ENCODE measurements at places on chromosomes 7 and 10.
A peak's percentile ranks its signal among the peaks of the same experiment; 100 is the strongest.

- DNase-seq = no peak
Observed at GRCh38 chr10:28637346-28637745, 40.0 kb upstream of the BAMBI start.

DNA sequence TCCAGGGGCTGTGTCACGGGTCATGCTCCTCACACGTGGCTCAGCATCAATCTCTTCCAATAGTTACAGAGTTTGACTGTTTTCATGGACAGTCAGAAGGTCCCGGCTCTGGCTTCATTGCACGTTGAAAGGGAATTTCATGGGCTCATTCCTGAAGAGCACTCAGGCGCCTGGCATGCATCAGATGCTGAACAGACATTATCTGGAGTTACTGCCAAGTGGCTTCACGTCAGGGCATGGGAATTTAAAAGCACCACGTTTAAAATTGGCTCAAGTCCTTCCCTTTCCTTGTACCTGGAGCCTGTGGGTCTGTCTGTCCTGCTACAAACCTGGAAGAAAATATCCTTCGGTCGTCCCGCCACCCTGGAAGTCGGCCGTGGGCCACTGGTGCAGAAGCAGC, 50.4 kb downstream of the CFAP46 start:
- no peak for DNase-seq

GRCh38 chr10:83765731-83766130, 373.6 kb upstream of the GHITM start:
- DNase-seq = no peak

GRCh38 chr10:6407034-6407721, 172.9 kb downstream of the PRKCQ start:
- no peak for DNase-seq

DNA sequence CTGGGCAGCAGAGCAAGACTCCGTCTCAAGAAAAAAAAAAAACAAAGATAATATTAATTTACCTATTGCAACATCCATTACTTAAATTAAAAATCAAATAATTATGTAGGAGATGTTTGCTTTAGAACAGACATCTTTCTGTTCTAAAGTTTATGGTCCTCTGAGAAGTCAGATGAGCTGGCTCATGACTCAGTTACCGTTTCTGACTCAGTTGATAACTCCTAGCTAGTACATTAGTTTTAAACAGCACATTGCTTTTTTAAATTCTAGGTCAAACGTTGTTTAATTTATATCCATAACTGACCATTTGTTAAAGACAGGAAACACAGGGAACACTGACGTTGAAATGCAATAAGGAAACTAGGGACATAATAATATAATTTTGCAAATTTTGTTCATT, 162.7 kb downstream of the ETV1 start:
- DNase-seq = no peak

GRCh38 chr10:133032231-133032630, 55.5 kb upstream of the ADGRA1 start:
- DNase-seq = no peak

- no peak for DNase-seq
Observed at GRCh38 chr7:18566829-18567228, 71.3 kb downstream of the HDAC9 start.

DNA sequence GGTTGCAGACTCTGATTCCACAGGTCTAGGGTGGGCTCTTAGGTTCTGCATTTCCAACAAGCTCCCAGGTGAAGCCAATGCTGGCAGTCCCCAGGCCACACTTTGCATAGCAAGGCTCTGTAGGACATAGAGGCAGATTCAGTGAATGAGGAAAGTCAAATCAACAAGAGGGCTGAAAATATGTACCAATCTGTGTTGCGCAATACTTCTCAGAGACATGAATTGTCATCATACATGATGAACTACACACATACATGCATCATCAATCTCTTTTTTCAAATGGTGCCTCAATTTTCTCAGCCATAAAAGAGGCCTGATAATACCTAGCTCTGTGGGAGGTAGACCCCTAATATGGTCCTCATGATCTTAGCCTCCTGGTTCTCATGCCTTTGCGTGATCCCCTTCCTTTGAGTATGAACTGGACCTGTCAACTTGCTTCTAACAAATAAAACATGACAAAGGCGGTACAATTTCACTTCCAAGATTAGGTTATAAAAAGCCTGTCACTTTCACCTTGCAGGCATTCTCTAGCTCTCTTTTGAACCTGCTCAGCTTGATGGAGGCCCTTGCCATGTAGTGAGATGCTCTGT, 49.0 kb downstream of the PIK3CG start:
- DNase-seq = no peak

GRCh38 chr7:81846398-81846797, 76.6 kb upstream of the HGF start:
- DNase-seq = no peak

GRCh38 chr7:158377800-158378623, 209.6 kb downstream of the PTPRN2 start:
- no peak for DNase-seq

DNA sequence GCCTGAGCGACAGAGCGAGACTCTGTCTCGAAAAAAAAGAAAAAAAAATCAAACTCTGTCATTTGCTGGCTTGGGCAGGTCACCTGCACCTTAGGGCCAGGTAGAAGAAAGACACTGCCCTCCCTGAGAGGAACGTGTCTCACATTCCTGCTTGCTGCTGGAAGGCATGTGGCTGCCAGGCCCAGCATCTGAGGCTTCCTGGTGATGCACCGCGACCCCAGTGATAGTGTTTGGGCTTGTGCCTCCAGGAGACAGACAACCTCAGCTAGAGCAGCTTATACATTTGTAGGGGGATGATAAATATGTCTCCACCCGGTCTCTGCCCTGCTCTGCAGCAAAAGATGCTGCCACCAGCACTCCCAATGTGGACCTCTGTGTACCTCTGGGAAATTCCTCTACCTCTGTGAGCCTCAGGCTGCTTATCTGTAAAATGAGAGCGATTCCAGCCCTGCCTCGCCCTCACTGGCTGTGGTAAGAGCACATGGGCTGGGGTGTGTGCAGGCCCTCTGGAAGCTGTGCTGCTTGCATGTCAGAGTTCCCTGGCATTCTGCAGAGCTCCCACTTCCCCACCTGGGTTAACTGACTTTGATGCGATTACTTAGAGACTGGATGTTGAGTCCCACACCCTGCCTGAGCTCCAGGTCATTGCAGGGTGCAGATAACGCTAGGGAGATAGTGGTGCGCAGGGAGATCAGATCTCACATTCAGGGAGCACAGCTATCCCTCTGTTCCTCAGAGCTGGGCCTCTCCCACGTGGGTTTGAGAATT, 19.9 kb downstream of the SLC29A3 start:
- peak; percentile 48 for DNase-seq

GRCh38 chr10:58467931-58468635, 44.6 kb upstream of the BICC1 start:
- no peak for DNase-seq

DNA sequence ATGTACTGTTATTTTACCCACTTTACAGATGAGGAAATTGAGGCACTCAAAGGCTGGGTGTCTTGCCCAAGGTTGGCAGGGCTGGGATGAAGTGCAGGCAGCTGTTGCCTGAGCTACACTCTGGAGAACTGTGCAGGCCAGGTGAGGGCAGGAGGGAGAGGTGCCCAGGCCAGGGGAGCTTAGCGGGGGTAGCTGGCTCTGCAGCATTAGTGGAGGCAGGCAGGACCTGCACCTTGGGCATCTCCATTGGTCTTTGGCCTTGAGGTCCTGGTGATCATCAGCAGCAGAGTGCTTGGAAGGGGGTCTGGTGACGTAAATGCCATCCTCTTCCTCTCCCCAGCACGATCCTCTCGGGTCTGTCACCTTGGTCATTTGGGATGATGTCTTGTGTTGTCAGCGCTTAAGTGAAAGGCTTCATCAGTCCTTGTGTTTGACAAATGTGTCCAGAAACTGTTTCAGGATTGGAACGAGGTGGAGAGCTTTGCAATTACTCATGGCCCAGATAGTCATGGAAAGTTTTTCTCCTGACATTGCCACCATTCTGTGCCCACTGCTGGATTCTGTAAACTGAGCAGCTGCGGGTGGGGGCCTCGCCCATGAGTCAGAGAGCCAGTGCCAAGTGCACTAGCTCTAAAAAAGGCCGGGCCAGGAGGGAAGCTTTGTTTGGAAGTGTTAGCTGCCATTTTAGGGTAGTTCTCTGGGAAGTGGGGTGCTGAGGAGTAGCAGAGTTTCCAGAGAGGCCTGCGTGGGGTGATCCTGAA, 47.6 kb downstream of the TSPAN15 start:
- no peak for DNase-seq

DNA sequence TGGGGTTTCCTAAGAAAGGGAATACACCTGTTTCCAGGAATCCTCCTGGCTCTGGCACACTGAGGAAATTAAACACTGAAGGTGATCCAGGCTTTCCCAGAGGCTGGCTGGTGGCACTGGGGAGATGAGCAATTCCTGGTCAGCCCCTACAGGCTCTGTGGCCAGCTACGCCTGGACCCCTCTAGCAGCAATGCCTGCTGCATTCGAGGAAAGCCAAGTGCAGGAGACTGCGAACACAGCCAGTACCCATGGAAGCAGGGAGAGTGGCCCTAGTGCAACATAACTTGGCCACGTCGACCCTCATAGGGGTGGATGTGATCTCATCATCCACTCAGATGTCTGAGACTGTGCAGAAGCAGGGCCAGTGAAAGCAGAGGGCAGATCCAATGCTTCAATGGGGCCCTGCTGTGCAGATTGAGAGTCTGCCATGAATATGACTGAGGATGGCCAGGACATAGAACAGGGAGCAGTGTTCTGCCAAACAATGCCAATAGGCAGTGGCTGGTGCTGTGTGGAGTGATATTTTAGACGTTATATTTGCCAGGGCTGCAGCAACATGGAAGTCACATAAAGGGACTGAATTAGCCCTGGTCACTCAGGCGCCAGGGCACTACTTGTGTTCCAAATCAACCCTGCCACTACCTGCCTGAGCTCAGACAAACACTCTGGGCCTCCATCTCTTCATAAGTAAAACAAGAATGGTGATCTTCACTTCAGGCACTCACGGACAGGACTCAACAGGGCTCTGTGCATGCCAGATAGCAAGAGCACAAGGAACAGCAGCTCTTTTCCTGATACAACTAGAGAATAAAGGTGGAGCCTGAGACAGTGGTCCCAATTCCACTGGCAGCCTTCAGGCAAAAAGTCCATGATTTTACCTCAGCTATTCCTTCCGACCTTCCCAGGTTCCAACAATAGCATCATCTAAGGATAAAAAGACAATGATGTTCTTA, 2.4 kb downstream of the ZNF488 start:
- peak; percentile 7 for DNase-seq

Measured in SK-N-SH (cell line).